ENCODE measurements at places on chromosomes 3 and 15. TPM values are rescaled to one million over a fixed set of nuclear protein-coding genes. Genes with fewer than 3 reads are reported as not detected.
A peak's percentile ranks its signal among the peaks of the same experiment; 100 is the strongest.

RBPMS2 gene
- 0.74 TPM for total RNA-seq

DNA sequence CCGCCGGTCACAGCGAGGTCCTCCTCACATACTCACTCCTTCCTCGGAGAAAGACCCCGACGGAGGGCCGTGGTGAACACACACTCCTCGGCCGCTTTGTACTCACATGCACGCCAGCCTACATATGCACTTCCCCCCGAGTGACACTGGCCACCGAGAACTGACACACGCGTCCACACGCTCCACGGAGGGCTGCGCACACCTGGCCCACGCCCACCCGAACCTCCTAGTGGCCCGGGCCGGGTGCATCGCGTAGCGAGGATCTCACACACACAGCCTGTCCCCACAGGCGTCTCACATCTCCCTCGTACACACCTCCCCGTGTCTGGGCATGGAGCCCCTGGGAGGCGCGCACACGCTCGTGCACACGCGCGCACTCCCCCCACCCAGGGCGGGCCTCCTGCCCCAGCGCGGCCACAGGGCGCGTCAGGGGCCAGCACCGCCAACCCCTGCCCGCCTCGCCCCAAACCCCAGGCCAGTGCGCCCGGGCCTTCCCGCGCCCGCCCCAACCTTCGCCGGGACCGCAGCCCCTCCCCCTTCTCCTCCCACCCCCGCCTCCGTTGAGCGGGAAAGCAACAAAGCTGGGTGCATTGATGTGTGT lies 411 bp upstream of the C3orf70 start:
- H3K4me1 ChIP-seq, result no peaks in the 10 kb centered on the region
- peaks cover 21% of the 10 kb centered on the region for H3K27me3 ChIP-seq
- no peak overlapping the region for H3K27ac ChIP-seq
- no peaks in the 10 kb centered on the region for H3K36me3 ChIP-seq

DNA sequence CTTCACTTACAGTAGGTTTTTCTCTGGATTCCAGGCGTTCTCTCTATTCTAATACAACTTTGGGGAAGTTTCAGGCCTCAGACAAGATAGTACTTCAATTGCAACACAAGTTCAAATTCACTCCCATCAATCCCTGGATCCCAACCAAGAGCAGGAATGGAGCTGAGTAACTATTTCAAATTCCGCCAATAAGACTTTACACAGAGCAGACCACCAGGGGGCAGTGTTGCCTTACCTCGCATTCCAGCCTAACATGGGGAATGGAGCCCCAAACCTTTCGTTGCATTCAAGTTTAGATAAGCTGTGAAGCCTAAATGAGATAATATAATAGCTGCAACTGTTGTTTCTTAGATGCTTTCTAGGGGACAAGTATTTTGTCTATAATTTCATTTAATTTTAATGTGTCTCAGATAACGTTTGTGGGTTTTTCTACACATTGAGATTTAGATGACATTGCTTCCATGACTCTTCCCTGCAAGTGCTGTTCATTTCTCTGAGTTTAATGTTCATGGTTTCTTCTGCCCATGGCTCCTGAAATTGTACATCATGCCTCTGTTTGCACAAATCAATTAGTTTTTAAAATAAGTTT lies 186.7 kb downstream of the NSUN3 start:
- H3K4me1 ChIP-seq, result no peaks in the 10 kb centered on the region
- no peaks in the 10 kb centered on the region for H3K27me3 ChIP-seq
- H3K4me3 ChIP-seq, result no peak overlapping the region
- no peak overlapping the region for H3K27ac ChIP-seq
- no peaks in the 10 kb centered on the region for H3K36me3 ChIP-seq
- peak; percentile 27 for DNase-seq

GRCh38 chr3:126266291-126266840 lies 86.0 kb upstream of the ALDH1L1 start:
- DNase-seq, result no peak
- peaks cover 46% of the 10 kb centered on the region for H3K4me1 ChIP-seq
- no peak overlapping the region for H3K4me3 ChIP-seq
- H3K27ac ChIP-seq, result peak overlapping the region; percentile 76
- H3K36me3 ChIP-seq, result no peaks in the 10 kb centered on the region
- H3K27me3 ChIP-seq, result no peaks in the 10 kb centered on the region

TLR9 gene
- not detected for total RNA-seq

DNA sequence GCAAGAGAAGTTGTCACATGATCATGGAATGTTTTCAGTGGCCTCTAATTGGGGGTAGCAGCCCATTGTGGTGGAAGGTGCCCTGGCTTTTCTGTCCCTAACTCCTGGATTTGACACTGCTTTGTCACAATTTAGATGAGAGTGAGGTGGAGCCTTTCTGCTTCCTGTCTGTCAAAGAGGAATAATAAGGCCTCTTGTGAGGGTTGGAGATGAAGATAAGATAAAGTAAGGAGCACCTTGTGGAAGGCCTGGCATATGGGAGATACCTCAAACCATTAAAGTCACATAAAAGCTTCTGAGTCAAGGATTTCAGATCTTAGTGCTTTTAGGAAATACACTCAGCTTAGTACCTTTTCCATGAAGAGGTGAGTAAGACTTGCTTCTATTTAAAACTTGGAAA lies 172.6 kb upstream of the FAM3D start:
- H3K4me3 ChIP-seq, result no peak overlapping the region
- H3K4me1 ChIP-seq, result no peaks in the 10 kb centered on the region
- no peaks in the 10 kb centered on the region for H3K36me3 ChIP-seq
- no peak overlapping the region for H3K27ac ChIP-seq
- no peaks in the 10 kb centered on the region for H3K27me3 ChIP-seq

PCSK6 gene
- 3.0 TPM for total RNA-seq

GRCh38 chr15:44490622-44491021 lies 46.3 kb upstream of the EIF3J start:
- no peak overlapping the region for H3K27ac ChIP-seq
- no peak for DNase-seq
- no peak overlapping the region for H3K4me3 ChIP-seq
- H3K36me3 ChIP-seq, result no peaks in the 10 kb centered on the region
- H3K27me3 ChIP-seq, result no peaks in the 10 kb centered on the region
- H3K4me1 ChIP-seq, result no peaks in the 10 kb centered on the region

DNA sequence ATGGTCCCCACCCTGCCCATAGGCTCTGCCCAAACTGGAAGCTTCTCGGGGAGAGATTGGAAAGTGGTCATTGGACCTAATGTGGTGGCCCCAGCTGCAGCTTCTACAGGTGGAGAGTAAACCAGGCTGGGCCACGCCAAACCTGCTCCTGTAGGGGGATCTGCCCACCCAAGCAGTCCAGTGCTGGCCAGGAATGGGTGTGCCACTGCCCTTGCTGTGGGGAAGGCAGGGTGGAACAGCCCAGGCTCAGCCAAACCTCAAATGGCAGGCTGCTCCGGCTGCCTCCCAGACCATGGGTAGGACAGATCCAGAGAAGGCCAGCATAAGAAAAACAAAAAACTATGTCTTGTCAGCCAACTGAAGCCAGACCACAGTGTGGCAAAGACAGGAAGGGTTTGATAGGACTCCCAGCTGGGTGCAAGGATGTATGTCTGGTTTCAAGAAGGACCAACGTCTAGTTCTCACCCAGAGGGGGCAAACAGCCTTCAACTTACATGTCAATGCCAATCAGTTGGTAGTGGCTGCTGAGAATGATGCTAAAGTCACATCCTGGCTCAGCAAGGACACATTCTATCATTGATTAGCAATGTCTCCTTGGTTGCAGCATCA lies 267.3 kb downstream of the UACA start:
- H3K27ac ChIP-seq, result no peak overlapping the region
- H3K36me3 ChIP-seq, result no peaks in the 10 kb centered on the region
- H3K4me1 ChIP-seq, result no peaks in the 10 kb centered on the region
- H3K4me3 ChIP-seq, result no peak overlapping the region
- no peaks in the 10 kb centered on the region for H3K27me3 ChIP-seq

MKRN2OS gene
- 2.8 TPM for total RNA-seq

DNA sequence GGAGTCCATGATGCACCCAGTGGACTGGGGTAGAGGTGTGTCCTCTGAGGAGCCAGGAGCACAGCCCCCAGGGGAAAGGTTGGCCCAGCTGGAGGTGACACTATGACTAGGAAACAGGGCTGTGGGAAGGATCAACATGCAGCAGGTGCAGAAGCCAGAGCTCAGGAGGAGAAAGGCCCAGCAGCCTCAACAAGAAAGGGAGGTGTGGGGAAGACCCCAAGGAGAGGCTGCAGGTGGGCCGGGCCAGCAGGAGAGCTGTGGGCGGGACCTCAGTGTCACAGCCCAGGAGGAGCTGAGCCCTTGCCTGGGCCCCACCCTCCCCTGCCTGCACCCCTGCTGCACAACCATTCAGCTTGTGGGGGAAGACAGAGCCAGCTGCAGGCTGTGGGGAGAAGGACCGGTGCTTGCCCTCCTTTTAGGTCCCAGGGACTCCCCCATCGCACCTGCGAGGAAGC lies 18.4 kb upstream of the KLF13 start:
- no peaks in the 10 kb centered on the region for H3K36me3 ChIP-seq
- H3K4me1 ChIP-seq, result no peaks in the 10 kb centered on the region
- H3K27me3 ChIP-seq, result no peaks in the 10 kb centered on the region
- H3K4me3 ChIP-seq, result no peak overlapping the region
- no peak for DNase-seq
- H3K27ac ChIP-seq, result no peak overlapping the region

GRCh38 chr3:97927704-97928103 lies 44.5 kb downstream of the RIOX2 start:
- H3K4me3 ChIP-seq, result no peak overlapping the region
- no peaks in the 10 kb centered on the region for H3K4me1 ChIP-seq
- H3K27ac ChIP-seq, result no peak overlapping the region
- H3K36me3 ChIP-seq, result no peaks in the 10 kb centered on the region
- DNase-seq, result no peak
- no peaks in the 10 kb centered on the region for H3K27me3 ChIP-seq

- H3K27me3 ChIP-seq, result no peaks in the 10 kb centered on the region
- H3K27ac ChIP-seq, result no peak overlapping the region
- H3K4me3 ChIP-seq, result no peak overlapping the region
- no peak for DNase-seq
- H3K36me3 ChIP-seq, result no peaks in the 10 kb centered on the region
Measured at GRCh38 chr15:98519767-98520550, 128.4 kb upstream of the IGF1R start.

IQSEC1 gene
- total RNA-seq, result 27.9 TPM

BFSP2 gene
- not detected for total RNA-seq

DNA sequence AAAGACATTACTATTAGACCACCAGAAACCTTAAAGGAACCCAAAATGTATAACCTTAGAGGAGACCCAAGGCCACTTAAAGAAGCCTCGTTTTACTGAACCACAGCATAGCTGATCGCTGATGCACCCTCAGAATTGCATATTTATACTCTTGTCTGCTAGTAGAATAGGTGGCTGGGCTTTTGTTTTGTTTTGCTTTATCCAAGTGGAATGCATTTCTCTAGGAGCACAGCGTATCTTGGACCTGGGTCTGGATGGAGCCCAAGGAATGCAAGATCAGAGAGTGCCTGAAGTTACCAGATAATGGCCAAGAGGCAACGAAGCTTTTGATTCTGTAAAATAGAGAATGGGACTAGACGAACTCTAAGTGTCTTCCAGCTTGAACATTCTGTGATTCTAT lies 129.2 kb upstream of the COL8A1 start:
- H3K27ac ChIP-seq, result no peak overlapping the region
- no peaks in the 10 kb centered on the region for H3K36me3 ChIP-seq
- no peaks in the 10 kb centered on the region for H3K4me1 ChIP-seq
- DNase-seq, result no peak
- H3K27me3 ChIP-seq, result no peaks in the 10 kb centered on the region

DNA sequence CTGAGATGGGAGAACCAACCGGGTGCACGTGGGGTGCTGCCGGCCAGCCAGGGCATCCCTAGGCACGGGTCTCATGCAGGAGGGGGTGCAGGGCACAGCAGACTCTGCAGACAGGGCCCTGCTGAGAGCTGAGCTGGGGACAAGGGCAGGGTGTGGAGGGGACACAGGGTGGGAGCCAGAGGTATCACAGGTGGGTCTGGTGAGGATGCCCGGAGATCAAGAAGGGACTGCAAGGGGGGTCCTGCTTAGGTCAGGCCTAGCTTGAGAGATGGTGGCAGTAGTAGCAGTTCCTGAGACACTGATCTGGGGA lies 39.5 kb upstream of the PRR23E start:
- peaks cover 23% of the 10 kb centered on the region for H3K27me3 ChIP-seq
- no peak overlapping the region for H3K4me3 ChIP-seq
- no peak overlapping the region for H3K27ac ChIP-seq
- H3K4me1 ChIP-seq, result no peaks in the 10 kb centered on the region

- DNase-seq, result peak; percentile 56
- no peaks in the 10 kb centered on the region for H3K36me3 ChIP-seq
- H3K4me3 ChIP-seq, result no peak overlapping the region
- H3K4me1 ChIP-seq, result peaks cover 12% of the 10 kb centered on the region
- no peak overlapping the region for H3K27ac ChIP-seq
- no peaks in the 10 kb centered on the region for H3K27me3 ChIP-seq
Measured at GRCh38 chr3:20182206-20182605, 3.8 kb downstream of the SGO1 start.

DNA sequence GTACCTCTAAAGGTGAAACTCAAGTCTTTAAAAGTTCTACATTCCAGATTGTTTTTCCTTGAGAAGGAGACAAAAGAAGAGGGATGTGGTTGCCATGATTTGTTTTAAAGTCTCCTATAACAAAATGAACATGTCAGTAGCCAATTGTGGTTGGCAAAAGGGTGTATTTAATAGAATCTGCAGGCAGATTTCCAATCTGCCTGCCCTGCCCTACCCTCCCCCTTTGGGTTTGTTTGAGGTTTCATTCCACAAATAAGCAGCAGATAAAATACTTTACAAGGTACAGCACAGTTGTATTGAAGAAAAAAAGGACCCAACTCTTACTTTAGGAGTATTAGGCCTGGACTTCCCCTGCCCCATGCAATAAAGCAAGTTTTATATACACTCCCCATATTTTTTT lies 59.5 kb downstream of the MLH1 start:
- peak overlapping the region; percentile 17 for H3K27ac ChIP-seq
- H3K4me1 ChIP-seq, result no peaks in the 10 kb centered on the region
- peaks cover 38% of the 10 kb centered on the region for H3K36me3 ChIP-seq
- DNase-seq, result no peak
- H3K27me3 ChIP-seq, result no peaks in the 10 kb centered on the region

STRIT1 gene
- not detected for total RNA-seq

DNA sequence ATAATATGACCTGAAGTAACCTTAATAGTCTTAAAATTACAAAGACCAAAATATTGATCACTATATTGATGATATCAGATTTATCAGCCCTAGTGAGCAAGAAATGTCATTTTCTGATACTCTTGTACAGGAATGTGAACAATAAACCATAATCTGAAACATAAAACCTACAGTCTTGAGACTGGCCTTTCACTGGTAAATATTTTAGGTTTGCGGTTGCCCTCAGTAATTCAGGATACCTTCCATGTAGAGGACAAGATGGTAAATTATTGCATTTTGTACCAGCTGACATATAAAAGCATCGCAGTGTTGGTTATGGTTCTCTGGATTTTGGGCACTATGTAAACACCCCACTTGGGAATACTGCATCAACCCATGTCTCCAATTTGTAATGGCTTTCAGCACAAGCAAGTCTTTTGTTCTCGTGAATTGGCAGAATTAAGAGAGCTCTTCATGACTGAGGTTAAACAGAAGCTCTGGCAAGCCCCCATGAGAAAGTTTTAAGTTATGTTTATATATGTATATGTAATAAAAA lies 128.5 kb downstream of the LMLN start:
- no peaks in the 10 kb centered on the region for H3K36me3 ChIP-seq
- no peaks in the 10 kb centered on the region for H3K4me1 ChIP-seq
- peaks cover 48% of the 10 kb centered on the region for H3K27me3 ChIP-seq
